HS-27A (cell line): ENCODE measurements at places on chromosomes 12 and 14.

GRCh38 chr12:2413999-2414792, 361.4 kb downstream of the CACNA1C start:
- no peak for DNase-seq

- no peak for DNase-seq
These were observed 737.8 kb downstream of the RERGL start for GRCh38 chr12:17352164-17352563.

GRCh38 chr14:101058571-101058970, 155.0 kb upstream of the RTL1 start:
- DNase-seq = no peak

GRCh38 chr12:27437839-27438238, 8.7 kb upstream of the SMCO2 start:
- no peak for DNase-seq

GRCh38 chr12:25788707-25789442, 169.6 kb upstream of the RASSF8 start:
- no peak for DNase-seq

- peak; percentile 91 for DNase-seq
These were observed 21.0 kb upstream of the ABCC9 start for GRCh38 chr12:21962236-21962635.

- no peak for DNase-seq
These were observed 7.3 kb upstream of the ZNF740 start for GRCh38 chr12:53173085-53173715.

GRCh38 chr12:29157486-29157946, 8.4 kb downstream of the FAR2 start:
- peak; percentile 27 for DNase-seq

DNA sequence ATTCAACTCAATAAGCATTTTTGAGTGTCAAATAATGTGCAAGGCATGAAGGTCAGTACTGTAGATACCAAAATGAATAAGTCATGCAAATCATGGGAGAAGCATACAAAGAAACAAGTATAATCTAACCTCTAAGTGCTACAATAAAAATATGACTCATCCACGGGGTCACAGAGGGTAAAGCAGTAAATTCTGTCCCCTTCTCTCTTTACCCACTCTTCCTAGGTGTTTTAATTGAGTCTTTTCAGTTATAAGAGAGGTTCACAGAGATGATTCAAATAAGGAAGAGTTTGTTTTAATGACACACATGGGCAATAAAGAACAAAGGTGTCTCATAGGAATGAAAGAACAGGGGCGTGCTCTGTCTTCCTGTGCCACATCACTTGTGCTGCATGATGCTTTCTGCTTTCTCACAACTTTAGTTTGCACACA, 71.5 kb upstream of the DAAM1 start:
- peak; percentile 23 for DNase-seq

GRCh38 chr12:131375972-131376345, 334.9 kb upstream of the SFSWAP start:
- DNase-seq = no peak

GRCh38 chr12:79422060-79422812, 268.5 kb downstream of the PAWR start:
- DNase-seq = no peak

DNA sequence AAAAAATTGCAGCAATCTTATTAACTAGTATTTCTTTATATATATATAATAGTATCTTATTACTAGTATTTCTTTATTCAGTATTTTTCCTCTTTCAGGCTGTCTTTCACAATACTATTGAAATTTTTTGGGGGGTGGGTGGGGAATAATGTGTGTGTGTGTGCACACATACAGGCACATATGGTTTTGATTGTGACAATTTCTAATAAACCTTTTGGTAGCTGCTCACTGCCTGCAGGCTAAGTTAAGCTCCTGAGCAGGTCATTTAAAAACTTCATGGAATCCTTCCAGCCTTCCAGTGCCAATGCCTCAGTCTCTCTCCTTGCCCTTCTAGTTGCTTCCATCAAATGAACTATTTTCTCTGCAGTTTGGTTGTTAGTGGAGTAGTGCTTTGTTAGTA, 490.1 kb downstream of the PCNX1 start:
- DNase-seq = no peak

- peak; percentile 80 for DNase-seq
These were observed 70.2 kb downstream of the ETV6 start for GRCh38 chr12:11719678-11720099.

DNA sequence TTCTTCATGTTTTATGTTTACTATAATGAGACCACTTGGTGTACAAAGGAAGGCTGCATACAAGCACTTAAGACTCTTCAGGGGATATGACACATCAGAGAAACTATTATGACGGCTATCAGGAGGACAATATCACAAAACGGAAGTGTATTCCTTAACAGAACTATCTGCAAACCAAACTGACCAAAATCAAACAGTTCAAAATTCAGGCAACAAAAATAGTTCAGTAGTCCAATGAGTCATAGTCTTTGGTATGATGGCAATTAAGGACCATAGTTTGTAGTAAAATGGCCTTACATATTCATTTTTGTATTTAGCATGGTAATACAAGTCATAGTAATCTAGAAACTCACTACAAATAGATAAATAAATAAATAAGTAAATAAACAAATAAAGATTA, 1638.7 kb upstream of the SEL1L start:
- DNase-seq = peak; percentile 49

DNA sequence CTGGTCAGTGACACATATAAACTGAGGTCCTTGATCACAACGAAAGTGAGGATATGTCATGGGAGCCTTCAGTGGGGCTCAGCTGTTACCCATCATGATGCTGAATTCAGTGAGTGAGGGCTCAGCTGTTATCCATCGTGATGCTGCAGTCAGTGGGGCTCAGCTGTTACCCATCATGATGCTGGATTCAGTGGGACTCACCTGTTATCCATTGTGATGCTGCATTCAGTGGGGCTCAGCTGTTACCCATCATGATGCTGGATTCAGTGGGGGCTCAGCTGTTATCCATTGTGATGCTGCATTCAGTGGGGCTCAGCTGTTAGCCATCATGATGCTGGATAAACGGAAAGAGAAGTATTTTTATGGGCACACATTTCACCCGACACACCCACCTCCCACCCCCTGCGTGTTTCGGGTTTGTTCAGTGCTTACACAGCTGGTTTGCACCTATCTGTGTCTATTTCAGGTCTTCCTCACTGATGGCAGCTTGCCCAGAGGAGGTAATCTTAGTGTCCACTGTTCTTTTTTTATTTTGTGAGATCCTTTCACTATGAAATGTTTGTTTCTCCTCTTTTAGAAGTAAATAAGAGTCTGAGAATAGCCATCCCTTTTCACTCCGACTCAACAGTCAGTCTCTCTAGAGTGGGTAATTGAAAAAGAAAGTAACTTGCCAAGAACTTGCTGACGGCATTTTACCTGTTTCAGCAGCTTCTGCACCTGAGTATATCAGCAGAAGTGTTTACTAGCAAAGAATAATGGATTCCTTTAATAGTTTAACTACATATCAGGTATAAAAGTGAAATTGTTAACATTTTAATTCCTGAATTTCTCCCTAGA, 183.0 kb downstream of the ERC1 start:
- no peak for DNase-seq

DNA sequence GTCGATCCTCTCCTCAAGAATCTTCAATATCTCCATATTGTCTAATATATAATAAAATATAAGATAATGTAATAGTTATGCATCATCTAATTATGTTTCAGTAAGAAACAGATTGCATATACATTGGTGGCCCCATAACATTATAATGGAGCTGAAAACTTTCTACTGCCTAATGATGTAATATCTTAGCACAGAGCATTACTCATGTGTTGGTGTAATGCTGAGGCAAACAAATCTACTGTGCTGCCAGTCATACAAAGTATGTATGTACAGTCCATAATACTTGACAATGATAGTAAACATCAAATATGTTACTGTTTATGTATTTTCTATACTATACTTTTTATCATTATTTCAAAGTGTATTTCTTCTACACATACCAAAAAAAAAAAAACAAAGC, 128.7 kb downstream of the CPNE8 start:
- DNase-seq = no peak

DNA sequence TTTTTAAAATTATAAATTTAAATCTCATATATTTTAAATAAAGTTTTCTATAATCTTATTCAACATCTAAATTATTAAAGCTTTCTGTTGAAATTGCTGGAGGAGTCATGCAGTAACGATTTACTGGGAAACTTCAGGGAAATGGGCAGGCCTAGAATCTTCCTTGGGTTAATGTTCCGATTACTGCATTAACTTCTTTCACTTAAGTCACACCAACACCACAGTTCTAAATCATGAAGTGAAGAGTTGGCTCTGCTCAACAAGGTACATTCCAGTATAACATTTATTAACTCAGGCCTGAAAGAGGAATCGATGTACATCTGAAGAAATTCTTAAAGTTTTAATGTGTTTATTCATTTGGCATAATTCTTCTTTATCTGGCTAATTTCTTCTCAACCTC, 244.3 kb downstream of the CCER1 start:
- DNase-seq = no peak

DNA sequence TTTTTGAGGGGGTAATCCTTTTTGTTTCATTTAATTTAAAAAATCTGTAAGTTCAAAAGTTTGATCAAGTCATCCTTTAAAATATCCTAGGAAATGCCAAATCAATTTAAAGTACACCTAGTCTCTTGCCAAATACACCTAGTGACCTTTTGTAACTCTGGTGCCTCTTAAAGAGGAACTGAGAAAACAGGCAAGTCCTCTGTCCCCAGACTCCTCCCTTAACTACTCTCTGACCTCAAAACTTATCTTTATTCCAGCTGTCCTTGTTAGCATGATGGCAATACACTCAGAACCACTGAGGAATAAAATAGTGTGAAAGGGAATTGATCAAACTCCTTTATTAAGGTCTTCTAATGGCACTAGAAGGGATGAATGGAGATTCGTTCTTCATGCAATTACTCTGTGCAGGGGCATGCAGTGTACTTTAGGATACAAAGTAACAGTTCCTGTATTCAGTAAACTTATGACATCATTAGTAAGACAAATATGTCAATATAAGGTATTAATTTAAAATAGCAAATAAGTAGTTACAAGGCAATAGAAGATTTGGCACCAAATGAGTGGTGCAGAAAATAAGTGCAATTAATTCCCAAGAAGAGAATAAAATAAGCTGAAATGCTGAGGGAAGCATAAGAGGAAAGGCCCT, 3.3 kb downstream of the FAR2 start:
- no peak for DNase-seq

DNA sequence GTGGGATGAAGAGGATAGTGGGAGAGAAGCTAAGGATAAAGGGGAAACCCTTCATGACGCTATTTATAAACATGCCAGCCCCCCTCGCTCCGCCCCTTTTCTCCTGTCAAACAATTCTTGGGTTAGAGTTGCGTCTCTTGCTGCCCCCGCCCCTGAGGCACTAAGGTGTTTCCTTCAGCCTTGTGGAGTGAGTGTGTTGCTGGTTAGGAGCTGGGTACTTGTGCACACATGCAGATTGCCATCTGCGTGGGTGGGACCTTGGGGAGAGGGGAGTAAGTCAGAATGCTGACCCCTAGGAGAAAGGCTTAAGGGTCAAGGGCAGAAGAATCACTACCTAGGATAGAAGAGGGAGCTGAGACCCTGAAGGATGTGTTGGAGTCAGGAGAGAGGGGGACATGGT, 5.4 kb downstream of the FOXJ2 start:
- DNase-seq = no peak

DNA sequence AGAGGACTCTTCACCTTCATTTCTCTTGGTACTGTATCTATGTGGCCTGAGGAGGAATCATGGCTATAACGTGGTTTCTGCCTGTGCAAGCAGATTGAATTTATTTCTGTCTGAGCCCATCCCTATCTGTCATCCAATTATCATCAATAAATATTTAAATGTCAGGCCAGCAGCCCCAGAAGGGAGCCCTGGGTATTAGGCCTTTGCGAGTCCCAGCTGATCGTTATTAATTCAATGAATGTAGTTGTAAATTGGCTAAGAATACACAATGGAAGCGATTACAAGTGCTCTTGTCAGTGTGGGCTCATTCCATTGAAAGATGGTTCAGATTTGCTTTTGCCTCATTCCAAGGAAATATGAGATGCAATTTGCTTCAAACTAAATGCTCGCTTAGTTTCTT, 142.0 kb downstream of the KTN1 start:
- DNase-seq = no peak

DNA sequence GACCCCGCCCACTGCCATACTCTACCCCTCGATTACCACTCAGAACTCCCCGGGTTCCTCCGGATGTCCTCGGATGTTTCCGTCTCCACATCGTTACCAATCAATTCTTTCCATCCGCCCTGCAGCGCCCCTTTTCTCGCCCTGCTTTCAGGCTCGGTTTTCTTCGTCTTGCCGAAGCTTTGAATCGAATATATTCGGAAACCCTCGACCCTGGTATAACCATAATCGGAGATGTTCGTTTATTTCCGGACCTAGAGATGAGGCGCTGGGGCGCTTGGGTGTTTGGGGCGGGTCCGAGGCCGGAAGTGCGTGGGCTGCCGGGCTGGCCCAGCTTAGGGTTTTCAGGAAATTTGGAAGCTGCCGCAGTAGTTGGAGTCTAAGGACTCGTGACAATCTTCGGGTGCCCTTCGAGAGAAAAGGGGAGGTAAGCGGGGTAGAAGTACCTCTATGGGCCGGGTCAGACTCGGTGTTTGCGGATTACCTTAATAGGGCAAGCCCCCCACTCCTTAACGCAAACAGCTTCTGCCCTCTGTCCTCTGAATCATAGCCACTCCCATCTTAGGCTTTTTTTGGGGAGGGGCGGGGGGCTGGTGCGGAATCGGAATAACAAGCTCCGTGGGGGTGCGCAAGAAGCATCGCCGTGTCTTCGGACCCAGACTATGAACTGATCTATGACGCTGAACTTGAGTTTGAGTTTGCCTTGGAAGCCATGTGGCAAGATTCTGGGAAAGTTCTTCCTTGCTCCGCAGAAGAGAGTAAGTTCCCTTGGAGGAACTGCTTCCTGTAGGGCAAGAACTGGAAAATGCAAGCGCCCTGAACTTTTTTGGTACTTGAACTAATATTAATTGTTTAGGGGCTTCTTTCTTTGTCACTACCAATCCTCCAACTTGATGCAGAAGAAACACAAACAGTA, at the start of gene C14orf119:
C14orf119 (plus strand) TSS at position 310 of the 913 bp plus-strand sequence. CDS start 2,154 bp downstream, outside the sequence.
- peak; percentile 100 for DNase-seq

GRCh38 chr14:77183896-77184295, 2.3 kb downstream of the TMEM63C start:
- DNase-seq = no peak

GRCh38 chr12:127272864-127273263, 994.1 kb upstream of the TMEM132C start:
- DNase-seq = no peak

DNA sequence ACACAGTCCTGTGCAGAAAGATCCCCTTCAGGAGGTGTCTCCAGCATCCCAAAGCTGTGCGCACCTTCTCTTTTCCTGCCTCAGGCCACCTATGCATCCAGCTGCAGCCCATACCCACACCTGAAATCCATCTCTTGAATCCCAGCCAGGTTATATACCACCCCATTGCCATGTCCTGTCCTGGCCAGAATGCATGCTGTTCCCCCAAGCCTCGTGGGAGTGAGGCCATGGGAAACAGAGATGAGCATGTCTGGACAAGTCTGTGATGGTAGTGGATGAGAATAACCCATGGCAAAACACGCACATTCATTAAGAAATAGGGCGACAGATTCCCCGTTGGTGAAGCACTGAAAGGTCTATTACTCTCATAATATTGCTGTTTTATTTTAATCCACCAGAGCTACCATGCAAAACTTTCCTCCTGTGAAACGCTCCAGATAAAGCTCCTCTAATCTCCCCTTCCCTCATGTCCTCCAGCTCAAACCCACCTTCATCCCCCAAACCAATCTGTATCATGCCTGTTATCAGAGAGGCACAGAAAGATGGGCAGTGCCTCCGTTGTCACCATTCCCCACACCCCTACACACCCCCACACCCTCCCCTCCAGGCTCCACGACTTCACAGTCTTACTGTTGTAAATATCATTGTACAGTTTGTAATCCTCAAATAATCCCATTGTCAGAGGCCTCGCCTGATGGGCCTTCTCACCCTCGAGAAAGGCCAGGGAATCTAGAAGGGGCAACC, 97.5 kb upstream of the FKBP4 start:
- no peak for DNase-seq
